ENCODE measurements at places on chromosomes 16 and 17.

- DNase-seq: peak; percentile 80
These were observed 2.3 kb upstream of the BORCS6 start for GRCh38 chr17:8192070-8192815.

DNA sequence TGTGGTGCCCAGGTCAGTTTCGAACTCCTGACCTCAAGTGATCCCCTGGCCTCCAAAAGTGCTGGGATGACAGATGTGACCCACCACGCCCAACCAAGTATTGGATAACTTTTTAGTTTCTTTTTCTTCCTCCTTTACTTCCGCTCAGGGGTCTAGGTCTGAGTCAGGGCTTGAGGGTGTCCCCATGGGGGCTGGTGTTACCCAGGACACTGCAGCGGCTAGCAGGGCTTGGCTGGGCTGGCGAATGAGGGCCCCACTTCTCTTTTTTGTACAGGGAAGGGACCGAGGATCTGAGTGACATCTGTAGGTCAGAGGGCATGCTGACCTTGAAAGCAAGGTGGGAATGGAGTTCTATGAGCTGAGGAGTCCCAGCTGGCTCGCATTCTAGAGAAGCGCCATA, 24.9 kb downstream of the RAB11FIP3 start:
- no peak for DNase-seq

- DNase-seq: no peak
These were observed 67.9 kb downstream of the HIC1 start for GRCh38 chr17:2122641-2123302.

DNA sequence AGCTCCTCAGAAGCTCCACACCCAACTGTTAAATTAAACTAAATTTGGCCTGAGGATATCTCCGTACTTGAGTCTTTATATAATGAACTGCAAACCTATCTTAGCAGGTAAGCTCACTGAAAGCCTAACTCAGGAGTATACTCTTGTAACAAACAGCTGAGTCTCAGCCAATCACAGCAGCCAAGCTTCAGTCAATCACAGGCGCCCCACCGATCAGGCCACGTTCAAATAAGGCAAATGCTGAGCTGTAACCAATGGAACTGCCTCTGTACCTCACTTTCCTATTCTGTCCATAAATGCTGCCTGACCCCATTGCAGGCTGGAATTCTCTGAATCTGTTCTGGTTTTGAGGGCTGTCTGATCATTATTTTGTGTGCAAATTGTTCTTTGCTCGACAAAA, 93.0 kb upstream of the CES5A start:
- DNase-seq: no peak

- DNase-seq: peak; percentile 57
These were observed 2.5 kb downstream of the TTLL6 start for GRCh38 chr17:48814504-48814903.

GRCh38 chr16:76854234-76854633, 336.8 kb upstream of the MON1B start:
- no peak for DNase-seq

GRCh38 chr17:13266606-13267005, 248.8 kb upstream of the ELAC2 start:
- no peak for DNase-seq

- no peak for DNase-seq
These were observed 112.1 kb downstream of the ADAMTS18 start for GRCh38 chr16:77322757-77323156.

- no peak for DNase-seq
These were observed 11.2 kb upstream of the ASGR1 start for GRCh38 chr17:7190276-7190917.

DNA sequence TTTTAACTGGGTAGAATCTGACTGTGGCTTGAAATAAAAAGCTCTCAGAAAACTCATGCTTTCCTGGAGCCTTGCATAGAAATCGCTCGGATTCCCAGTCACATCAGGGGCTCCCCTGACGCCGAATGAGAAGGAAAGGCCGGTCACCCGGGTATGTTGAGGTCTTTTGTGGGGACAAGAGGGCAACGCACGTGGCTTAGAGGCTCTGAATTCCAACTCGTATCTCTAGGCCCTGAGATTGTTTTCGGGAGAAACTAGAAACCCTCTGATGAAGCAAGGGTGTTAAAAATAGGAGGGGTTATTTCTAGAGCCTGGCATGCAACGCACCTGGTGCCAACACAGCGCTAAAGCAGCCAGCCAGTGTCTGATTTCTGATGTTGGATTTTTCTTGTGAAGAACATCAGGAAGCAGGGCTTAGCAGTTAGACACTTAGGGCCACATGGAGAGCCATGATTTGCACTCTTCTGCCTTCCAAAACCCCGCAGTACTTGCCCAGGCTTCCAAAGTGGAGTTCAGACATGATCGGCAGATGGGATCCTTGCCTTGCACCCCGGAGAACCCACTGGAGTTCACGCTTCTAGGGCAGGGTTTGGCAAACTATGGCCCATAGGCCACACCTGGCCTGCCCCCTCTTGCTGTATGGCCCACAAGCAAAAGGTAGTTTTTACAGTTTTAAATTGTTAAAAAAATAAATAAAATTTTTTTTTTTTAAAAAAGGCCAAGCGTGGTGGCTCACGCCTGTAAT, 12.6 kb downstream of the CACNG1 start:
- no peak for DNase-seq

GRCh38 chr17:81148986-81149533, 16.2 kb upstream of the PVALEF start:
- DNase-seq: no peak

DNA sequence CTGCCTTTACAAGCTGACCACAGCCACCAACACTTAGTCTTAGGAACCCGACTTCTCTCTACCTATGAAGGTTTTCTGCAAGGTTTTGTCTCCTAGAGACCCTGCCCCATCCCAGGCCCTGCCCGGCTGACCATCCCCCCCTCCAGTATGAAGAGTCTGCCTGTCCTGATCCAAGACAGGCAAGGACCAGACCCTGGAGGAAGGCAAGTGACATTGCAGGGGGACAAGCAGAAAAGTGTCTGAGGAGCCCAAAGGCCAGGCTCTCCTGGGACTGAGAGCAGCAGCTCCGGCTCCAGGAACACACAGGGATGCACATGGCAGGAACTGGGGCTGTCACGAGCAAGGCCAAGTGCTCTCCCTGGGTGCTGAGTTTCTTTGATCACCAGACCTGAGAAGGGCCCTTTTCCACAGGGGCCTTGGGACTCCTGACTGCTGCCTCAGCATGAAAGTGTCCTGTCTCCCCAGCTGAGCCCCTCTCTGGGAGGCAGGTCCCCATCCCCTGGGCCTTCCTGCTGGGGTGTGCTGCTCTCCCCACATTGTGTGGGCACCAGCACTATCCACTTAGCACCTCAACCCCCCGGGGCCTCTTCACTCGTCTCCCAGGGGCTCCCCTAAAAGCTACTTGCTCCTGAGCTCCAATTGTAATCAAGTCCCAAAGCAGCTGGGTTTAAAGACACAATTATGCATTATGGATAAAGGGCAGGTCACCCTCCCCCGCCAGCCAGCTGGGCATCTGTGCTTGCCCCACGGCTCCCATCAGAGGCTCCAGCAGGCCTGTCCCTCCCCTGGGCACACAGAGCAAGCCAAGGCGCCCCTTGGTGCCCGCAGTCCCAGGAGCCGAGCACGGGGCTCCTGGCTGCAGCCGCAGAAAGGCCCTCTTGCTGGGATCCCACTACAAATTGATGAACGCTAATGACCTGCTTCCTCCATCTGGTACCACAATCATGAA, 11.6 kb upstream of the CACNG4 start:
- DNase-seq: no peak

DNA sequence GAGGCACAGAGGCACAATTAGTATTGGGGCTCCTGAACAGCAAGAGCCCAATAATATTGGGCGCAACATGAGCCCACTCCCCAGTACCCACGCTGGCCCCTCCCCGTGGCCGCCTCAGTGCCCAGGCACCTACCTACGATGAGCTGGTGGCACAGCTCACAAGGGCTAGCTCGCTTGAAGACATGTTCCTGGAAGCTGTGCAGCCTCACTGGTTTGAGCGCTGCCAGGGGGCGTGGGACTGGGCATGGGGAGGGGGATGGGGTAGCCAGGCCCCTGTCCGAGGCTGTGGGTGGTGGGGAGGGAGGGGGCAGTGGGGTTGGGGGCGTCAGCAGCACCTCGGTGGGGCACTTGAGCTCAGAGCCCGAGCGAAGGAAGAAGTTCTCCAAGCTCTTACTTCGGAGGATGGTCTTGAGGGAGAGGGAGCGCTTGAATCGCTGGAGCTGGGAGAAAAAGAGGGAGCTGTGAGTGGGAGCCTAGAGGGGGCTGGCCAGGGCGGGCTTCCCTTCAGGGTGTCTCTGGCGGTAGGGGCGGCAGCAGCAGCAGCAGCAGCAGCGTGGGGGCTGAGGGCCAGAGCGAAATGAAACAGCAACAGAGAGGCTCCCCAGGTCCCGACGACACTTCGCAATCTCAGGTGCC, 7.9 kb downstream of the STAC2 start:
- DNase-seq: no peak

- no peak for DNase-seq
These were observed 85.3 kb upstream of the LGALS9 start for GRCh38 chr17:27545562-27546229.

- no peak for DNase-seq
These were observed 1681.9 kb downstream of the TP53TG3F start for GRCh38 chr16:35141303-35141702.

All from neuronal stem cell (in vitro differentiated cells).